Activated naive CD4-positive, alpha-beta T cell treated with anti-CD3 and anti-CD28 coated beads, Interleukin-2, amount 50 U/mL, for 72 hours (primary cell): ENCODE measurements at places on chromosomes 4 and X. TPM values are rescaled to one million over a fixed set of nuclear protein-coding genes. Genes with fewer than 3 reads are reported as not detected.

The RHOXF1 gene
- total RNA-seq, result not detected

The ITM2A gene
- total RNA-seq, result 110 TPM

The CXXC4 gene
- not detected for total RNA-seq

The TEX13B gene
- not detected for total RNA-seq

The PPP1R2C gene
- not detected for total RNA-seq

The PRRG1 gene
- not detected for total RNA-seq

The ETDB gene
- not detected for total RNA-seq

The BCORL1 gene
- total RNA-seq, result 5.9 TPM

The RBMXL3 gene
- total RNA-seq, result not detected

The CETN2 gene
- total RNA-seq, result 9.4 TPM

The CXCR3 gene
- total RNA-seq, result 6.8 TPM

The TEC gene
- 8.3 TPM for total RNA-seq

The LNX1 gene
- not detected for total RNA-seq

The TCP11X2 gene
- not detected for total RNA-seq

The TASL gene
- 2.7 TPM for total RNA-seq

The SHROOM3 gene
- 0.20 TPM for total RNA-seq

The AMER1 gene
- 2.8 TPM for total RNA-seq

The FAM184B gene
- total RNA-seq, result not detected

The PAGE4 gene
- not detected for total RNA-seq

The HTRA3 gene
- total RNA-seq, result not detected

The SPANXB1 gene
- total RNA-seq, result not detected

The FAM114A1 gene
- 0.41 TPM for total RNA-seq

The DOK7 gene
- not detected for total RNA-seq

The TENM3 gene
- not detected for total RNA-seq

The RASGEF1B gene
- total RNA-seq, result 2.7 TPM

The HSFX3 gene
- not detected for total RNA-seq

The GBA3 gene
- not detected for total RNA-seq

The GYPE gene
- 0.29 TPM for total RNA-seq

The F11 gene
- not detected for total RNA-seq

The PNMA5 gene
- not detected for total RNA-seq

The DUX4 gene
- not detected for total RNA-seq

The GPR143 gene
- not detected for total RNA-seq

The AWAT2 gene
- not detected for total RNA-seq

The ERAS gene
- total RNA-seq, result 0.31 TPM

The SOWAHB gene
- not detected for total RNA-seq

The RS1 gene
- total RNA-seq, result not detected

The MAD2L1 gene
- total RNA-seq, result 103 TPM

The SMPX gene
- total RNA-seq, result not detected

The MAGED4 gene
- not detected for total RNA-seq

The STX18 gene
- total RNA-seq, result 26.6 TPM
